ENCODE measurements at places on chromosomes 7 and 10.

GRCh38 chr7:100163006-100163531, 4.5 kb upstream of the TRAPPC14 start:
- no peak for DNase-seq

GRCh38 chr7:93119191-93119905, 1.6 kb upstream of the SAMD9 start:
- DNase-seq, result no peak

DNA sequence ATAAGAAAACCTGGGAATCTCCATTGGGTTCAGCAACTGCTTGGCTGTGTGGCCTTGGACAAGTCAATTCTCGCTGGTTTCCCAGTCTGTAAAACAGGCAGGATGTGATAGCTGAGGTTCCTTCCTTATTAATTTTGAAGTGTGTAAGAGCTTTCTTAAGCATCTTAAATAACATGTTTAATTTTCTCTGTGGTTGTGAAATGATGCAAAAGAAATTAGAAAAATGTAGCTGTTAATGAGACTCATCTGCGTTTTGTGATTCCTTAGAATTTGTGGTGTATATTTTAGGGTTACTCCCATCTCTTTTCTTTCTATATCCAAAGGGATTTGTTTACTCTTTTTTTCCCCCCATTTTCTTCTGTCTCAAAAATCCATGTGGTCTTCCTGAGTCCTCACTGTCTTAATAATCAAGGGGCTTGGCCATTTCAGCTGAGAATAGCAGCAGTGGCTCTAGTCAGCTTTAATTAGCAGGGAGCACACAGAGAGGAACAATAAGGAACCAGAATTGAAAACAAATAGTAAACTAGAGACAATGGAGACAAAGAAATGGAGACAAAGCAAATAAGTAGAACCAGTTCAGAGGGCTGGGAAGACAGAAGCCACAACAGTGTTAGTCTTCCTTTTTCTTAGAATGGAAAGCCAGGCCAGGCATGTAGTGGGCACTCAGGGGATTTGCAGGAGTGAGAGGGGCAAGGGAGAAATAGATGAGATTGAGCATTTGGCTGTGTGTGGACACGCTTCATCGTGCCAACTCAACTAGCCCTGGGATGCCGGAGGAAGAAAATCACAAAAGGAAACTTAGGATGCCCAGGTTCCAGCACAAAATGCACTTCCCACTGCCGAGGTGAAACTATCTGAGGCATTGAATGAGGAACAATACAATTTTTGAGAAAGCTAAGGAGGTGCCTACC, 93.9 kb downstream of the CHN2 start:
- no peak for DNase-seq

- no peak for DNase-seq
These were observed 89.6 kb downstream of the AUTS2 start for GRCh38 chr7:69687739-69688433.

GRCh38 chr10:36171953-36172940, 530.2 kb upstream of the FZD8 start:
- DNase-seq, result no peak

GRCh38 chr7:7271094-7271874, 88.9 kb downstream of the C1GALT1 start:
- no peak for DNase-seq

Measured in right atrium auricular region (tissue), 2 donors.